Large intestine (tissue), 12 donors: ENCODE measurements at places on chromosomes 1 and 21.
A peak's percentile ranks its signal among the peaks of the same experiment; 100 is the strongest.

- DNase-seq, result peak; percentile 87
Measured at GRCh38 chr1:33022650-33023200, 14.0 kb downstream of the AK2 start.

- no peak for DNase-seq
Measured at GRCh38 chr1:64161357-64161941, 42.0 kb upstream of the UBE2U start.

DNA sequence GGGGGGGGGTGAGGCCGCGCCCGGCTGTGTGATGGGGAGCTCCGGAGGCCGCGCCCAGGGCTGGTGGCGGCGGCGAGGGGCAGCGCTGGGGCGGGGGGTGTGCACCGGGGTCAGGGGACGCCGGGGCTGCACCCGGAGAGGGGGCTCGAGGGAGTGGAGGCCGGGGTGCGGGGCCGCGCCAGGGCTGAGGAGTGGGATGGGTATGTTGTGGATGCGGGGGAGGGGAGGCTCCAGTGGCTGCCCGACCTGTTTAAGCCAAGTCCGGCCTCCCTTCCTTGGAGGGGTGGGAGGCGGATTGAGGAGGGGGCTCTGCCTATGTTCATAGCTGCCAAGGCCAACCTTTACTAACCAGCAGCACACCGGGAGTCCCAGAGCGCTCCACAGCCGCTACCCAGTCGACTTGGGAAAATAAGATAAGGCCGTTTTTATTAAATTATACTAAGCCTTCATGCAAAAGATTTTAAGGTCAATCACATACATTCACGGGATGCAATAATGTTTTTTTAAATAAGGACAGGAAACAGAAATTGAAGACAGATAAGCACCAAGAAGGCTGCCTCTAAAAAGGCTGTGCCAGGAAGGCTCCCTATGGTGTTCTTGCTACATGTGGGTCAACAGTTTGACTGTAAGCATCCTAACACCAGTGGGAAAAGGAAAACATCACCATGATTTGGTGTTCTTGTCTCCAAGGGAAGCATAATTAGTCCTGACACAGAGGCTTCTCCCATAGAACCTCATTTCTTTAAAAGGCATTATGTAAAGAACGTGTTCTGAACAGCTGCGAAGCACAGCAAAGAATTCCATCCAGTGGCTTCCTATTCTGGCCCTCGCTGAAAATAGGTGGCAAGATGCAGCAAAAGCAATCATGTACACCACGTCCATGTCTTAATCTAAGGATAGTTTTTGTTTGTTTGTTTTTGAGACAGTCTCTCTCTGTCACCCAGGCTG lies 626 bp upstream of the HLCS start:
- DNase-seq, result no peak

DNA sequence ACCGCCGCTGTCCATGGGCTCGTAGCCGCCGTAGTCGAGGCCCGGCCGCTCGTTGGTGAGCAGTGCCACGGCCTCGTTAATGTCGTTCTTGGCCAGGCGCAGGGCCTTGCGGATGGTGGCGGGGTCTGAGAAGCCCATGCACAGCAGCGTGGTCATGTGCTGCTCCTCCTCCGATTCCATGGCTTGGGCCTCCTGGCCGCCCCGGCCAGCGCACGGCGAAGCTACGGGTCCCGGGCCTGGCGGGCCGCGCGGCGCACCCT lies 300 bp downstream of the USP24 start:
- peak; percentile 29 for DNase-seq

DNA sequence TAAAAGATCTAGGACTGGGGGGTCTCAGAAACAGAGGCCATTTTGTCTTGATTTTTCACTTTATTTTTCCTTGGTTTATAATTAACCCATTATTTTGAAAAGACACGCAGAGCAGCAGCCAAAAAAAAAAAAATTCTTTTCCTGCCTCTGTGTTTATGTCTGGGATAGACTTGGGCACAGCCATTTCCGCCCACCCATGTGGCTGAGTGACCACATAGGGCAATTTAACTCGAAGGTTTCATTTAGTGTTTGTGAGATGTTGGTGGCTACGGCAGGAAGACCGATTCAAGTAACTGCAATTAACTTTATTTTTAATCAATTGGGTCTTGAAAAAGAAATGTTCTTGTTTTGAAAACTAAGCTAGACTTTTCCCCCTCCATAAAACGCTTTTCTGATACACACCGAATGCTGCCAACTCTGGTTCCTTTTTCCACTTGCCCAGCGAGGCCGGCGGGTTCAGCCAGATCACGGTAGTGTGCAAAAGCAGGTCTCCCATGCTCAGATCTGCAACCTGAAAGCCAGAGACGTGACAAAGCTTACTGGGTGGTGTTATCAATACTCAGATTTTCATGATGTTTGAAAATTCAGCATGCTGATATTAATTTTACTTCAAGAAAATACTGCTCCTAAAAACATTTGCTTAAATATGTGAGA lies 97.4 kb upstream of the KRTAP19-8 start:
- DNase-seq, result no peak

DNA sequence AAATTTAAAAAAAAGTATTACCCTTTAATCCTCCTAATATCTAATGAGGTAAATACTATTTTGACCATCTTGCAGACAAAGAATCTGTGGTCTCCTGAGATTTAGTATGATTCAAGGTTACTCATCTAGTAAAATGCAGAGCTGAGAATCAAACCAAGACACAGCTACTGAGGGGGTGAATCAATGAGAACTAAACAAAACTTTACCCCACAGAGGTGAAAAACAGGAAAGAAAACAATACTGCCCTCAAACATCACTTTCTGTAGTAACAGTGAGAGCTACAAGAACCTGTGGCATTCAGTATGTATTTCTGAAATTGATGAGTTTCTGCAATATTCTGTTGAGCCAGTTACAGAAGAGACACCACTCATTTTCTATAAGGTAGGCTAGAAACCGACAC lies 85.1 kb downstream of the JAK1 start:
- DNase-seq, result no peak

DNA sequence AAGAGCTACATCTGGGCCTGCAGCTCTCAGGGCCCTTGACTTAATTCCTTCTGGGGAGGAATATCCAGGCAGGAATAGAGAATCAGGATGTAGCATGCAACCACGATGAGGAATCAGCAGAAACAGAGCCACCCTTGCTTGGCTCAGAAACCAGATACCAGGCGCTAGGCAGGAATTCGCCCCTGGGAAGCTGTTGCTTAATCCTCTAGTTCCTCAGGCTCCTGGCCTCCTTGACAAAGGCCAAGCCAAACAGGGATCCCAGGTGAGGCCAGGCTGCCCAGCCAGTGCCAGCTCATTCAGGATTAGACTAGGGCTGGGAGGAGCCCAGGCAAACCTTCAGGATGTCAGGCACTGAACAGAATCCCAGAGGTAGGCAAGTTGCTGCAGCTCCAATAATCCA lies 48.2 kb upstream of the IRF2BP2 start:
- DNase-seq, result peak; percentile 63

- no peak for DNase-seq
Measured at GRCh38 chr21:37484535-37485474, 118.2 kb downstream of the DYRK1A start.
